Muscle of leg (tissue), 16 donors: ENCODE measurements at places on chromosomes 3 and 15.

DNA sequence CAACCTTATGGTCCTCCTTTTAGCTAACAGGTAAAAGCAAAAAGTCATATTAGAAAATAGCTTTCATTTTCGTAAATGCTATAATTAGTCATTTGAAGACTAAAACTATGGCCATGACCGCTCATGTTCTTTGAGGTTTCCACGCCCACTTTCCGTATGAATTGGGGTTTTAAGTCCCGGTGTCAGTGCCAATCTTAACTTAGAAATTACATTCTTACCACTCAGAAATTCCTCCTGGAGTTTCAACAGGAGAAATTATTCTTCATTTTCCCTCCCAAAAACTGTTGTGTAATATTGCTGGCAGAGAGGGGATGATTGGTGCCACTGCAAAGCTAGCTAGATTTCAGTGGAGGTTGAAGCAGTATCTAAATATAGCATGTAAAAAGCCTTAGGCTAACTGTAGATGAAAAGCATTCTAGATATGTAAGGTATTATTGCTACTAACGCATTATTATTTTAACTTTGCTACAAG lies 71.0 kb upstream of the MDFIC2 start:
- no peak for DNase-seq

DNA sequence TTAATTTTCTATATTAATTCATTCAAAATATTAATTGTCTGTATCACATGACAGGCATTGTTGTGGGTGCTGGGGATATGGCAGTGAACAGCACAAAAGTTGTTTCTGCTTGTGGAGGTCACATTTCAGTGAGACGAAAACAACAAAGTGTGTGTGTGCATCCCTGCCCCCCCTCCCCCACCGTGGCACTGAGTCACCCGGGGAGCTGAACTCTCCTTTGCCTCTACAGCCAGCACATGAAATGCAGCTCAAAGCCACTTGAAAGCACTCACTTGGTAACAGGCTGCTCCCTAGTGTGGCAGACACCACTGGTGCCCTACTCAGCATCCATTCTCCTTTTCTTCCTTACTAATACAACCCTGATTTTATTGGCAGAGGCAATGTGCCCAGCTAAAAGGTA lies 16.9 kb upstream of the SCAMP5 start:
- no peak for DNase-seq

DNA sequence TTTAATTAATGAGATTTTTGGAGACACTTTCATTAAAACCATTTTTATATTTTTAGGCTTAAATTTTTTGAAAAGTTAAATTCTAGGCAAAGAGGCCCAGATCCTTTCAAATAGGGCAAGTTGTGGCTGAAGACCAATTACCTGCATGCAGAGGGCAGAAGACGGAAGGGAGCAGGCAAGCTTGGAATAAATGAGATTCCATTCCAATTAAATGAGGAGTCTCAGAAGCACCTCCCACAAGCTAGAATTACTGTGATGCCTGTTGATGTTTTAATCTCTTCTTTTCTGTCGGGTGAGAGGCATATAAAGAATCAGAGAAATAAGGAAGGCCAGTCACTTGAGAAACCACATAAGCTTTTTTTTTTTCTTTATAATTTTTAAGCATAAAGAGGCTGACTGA lies 46.8 kb downstream of the KBTBD8 start:
- DNase-seq: no peak

- DNase-seq: no peak
Measured at GRCh38 chr3:51721062-51721745, 14.3 kb downstream of the GRM2 start.

GRCh38 chr15:54131410-54131809 lies 153.2 kb downstream of the UNC13C start:
- DNase-seq: no peak

DNA sequence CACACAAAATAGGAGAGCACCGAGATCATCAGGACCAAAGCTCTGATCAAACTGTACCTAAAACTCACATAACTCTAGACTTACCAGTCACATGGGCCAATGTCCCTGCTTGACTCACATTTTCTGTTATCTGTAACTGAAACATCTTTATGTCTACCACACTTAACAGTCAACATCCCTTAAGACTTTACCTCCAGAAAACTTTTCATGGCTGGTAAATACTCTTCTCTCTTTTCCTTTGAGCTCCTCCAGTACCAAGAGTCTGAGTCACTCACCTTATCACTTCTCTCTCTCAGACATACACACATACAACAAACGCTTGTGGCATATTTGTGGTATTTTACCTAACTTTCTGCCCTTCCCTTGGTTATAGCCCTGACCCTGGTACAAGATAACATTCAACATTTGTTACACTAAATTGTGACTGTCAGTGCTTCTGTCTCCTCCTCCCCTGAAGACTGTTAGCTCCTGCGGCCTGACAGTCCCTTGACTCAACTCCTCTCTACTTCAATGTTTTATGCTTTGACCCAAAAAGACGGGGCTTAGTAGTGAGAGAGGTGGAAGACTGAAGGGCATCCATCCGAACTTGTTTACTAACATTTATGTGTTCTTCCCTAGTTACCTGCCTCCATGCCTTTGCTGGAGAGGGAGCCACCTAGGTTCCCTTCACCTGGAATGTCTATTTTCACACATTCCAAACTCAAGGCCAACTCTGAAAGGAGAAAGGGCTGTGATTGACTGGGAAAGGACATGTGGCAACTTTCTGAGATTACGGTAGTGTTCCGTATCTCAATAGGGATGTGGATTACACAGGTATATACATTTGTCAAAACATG lies 3.7 kb upstream of the EFHB start:
- no peak for DNase-seq

DNA sequence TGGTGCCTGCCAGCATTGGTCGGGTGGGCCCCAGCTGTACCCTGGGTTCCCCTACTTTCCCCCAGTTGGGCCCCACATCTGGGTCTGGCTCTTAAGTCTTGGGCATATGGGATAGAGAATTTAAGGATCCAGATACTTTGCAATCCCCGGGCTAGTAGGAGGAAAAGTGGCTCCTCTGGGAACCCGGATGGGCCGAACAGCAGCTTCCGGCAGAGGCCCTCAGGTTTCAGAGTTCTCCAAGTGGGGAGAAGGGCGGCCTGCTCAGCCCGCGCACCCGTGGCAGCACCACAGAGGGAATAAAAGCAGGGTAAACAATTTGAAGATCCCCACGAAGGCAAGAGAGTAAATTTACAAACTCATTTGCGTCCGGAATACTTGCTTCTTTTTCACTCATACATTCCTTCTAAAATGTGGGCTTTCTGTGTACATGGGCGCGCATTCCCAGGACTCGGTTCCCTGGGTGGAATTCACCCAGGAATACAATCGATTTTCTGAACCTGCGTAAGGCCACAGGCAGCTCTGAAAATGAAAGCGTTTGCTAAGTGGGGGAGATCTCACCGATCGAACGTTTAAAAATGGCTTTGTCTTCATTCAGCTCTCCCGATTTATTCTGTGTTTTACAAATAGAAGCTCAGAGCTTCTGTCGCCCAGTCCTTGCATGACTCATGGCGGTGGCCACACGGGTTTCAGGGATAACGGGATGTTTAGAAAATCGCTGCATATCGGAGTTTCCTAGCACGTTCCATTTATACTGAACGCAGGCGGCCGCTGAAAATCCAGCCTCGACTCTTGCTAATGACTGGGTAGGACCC lies 74.0 kb upstream of the POLG start:
- DNase-seq: no peak

- no peak for DNase-seq
Measured at GRCh38 chr3:131353986-131354385, 27.6 kb upstream of the NUDT16 start.

DNA sequence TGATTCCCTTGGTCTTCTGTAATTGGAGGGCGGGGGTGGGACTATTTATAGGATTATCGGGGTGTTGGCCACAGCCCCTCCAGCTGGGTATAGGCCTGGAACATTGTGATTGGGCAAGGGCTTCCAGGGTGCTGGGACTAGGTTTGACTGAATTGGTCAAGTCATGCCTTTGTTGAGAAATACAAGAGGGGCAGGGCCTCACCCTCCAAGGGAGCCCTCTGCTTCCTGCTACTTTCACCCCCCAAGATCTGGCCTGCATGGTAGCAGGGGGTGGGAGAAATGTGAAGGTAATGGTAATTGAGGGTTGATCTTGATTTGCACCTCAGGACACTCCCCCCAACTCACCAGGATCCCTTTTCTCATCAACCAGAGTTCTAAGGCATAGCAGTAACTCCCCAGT lies 25.2 kb downstream of the TRIM71 start:
- no peak for DNase-seq

DNA sequence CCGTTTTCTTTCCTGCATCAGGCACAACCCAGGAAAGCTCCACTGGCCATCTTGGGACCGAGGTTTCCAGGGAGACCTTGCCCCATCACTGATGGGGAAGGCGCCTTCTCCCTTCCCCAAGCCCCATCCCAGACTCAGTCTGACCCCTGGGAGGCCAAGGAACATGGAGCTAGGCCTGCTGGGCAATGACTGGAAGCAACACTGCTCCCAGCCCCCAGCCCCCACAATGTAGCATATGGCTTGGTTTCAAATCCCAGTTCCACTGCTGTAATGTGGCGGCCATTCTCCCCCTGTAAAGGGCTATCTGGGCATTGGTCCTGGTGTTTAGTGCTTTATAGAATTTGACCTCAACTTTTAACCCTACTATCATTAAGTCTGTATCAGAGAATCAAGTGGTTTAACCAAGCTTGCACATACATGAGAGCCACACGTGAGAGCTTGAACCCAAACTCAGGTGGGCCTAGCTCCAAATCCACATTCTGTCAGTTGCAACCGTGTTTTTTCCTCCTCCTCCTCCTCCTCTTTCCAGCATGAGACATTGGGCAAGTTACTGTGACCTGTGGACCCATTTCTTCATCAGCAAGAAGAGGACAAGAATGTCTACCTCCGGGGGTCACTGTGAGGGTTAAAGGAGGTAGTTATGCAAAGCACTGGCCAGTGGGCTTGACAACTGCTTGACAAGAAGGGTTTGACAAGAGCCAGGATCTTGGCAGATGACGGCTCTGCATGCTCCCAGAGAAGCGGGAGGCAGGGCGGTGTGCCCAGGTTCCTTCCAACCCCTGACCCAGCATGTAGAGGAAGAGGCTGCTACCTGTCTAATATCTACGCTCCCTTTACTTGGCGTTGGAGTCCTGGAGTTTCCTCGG lies 37.4 kb downstream of the KLHL25 start:
- DNase-seq: no peak

GRCh38 chr3:9861626-9862130 lies 17.9 kb upstream of the RPUSD3 start:
- no peak for DNase-seq

- DNase-seq: peak; percentile 65
Measured at GRCh38 chr15:77599899-77600298, 32.8 kb downstream of the LINGO1 start.
